Thymus (tissue), 14 donors: ENCODE measurements at places on chromosomes 16 and 17. TPM values are rescaled to one million over a fixed set of nuclear protein-coding genes. Genes with fewer than 3 reads are reported as not detected.
A peak's percentile ranks its signal among the peaks of the same experiment; 100 is the strongest.

Gene RAP1GAP2
- total RNA-seq, result 3.8 TPM

Gene AIPL1
- total RNA-seq, result 0.05 TPM

Gene PIEZO1
- total RNA-seq, result 25.2 TPM

GRCh38 chr16:56525236-56525635 is 5.4 kb upstream of the BBS2 start:
- H3K27ac ChIP-seq, result no peak overlapping the region
- peaks cover under 1% of the 10 kb centered on the region for H3K4me1 ChIP-seq
- no peak overlapping the region for H3K4me3 ChIP-seq
- H3K27me3 ChIP-seq, result no peaks in the 10 kb centered on the region
- no peaks in the 10 kb centered on the region for H3K36me3 ChIP-seq

- peak; percentile 54 for DNase-seq
Observed at GRCh38 chr16:27174007-27174406, 29.3 kb upstream of the KDM8 start.

DNA sequence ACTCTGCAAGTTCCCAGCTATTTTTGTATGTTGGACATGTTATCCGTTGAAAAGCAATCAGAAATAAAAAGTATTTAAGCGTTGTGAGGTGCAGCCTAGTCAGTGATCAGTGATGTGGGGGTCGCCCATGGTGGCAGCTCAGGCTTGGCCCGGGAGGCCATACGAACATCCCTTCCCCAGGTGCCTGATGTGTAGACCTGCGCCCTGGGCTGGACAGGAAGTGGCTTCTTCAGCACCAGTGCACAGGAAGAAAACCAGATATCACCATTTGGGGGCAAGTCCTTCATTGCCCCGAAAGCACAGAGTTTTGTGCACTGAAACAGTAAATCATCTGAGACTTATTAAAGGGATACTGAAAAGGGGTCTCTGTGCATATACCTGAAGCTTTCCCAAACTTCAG is 98.9 kb downstream of the SOCS1 start:
- no peaks in the 10 kb centered on the region for H3K36me3 ChIP-seq
- H3K4me1 ChIP-seq, result peaks cover 22% of the 10 kb centered on the region
- no peak overlapping the region for H3K27ac ChIP-seq
- H3K4me3 ChIP-seq, result no peak overlapping the region

GRCh38 chr16:8907096-8907495 is 24.9 kb downstream of the LITAFD start:
- peaks cover 88% of the 10 kb centered on the region for H3K36me3 ChIP-seq
- no peaks in the 10 kb centered on the region for H3K27me3 ChIP-seq
- H3K27ac ChIP-seq, result no peak overlapping the region

- no peak for DNase-seq
- no peak overlapping the region for H3K4me3 ChIP-seq
- H3K4me1 ChIP-seq, result peaks cover 22% of the 10 kb centered on the region
- H3K27ac ChIP-seq, result no peak overlapping the region
- H3K27me3 ChIP-seq, result no peaks in the 10 kb centered on the region
- no peaks in the 10 kb centered on the region for H3K36me3 ChIP-seq
Observed at GRCh38 chr16:74607962-74608356, 1.0 kb upstream of the GLG1 start.

DNA sequence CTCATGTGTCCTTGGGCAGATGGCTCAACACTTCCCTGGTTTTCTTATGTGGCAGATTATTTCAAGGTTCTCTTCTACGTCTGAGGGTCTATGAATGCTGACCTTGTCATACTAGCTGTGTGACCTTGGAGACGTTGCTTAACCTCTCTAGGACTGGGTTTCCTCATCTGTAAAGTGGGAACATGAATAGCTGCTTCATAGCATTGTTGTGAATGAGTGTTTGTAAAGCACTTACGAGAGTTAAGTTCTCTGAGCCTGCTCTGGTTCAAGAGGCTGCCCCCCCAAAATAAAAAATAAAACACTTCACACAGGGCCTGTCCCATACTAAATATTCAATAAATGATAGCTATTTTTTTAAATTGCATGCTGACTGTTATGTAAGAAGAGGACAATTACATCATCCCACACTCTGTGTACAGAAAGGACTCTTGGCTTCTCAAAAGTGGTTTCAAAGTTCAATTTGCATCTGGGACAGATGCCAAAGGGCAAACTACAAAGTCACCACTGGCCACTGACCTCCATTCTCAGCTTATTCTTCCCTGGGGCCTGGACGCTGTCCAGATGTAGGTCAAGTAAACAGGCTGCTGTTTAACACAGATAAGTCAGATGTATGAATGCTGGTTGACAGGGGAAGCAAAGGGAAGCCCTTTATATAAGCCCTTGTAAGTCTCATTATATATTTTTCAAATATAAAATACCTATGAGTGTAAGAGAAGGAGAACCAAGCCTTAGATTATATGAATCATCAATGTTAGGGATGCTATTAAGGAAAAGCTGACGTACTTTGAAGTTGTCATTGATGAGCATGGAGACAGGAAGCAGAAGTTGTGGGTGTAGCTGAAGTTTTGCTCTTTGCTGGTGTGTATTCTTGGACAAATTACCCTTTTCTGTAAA is 15.4 kb upstream of the NDEL1 start:
- no peaks in the 10 kb centered on the region for H3K36me3 ChIP-seq
- H3K4me3 ChIP-seq, result no peak overlapping the region
- no peak for DNase-seq
- H3K27ac ChIP-seq, result peak overlapping the region; percentile 17

- no peaks in the 10 kb centered on the region for H3K36me3 ChIP-seq
- peaks cover 4% of the 10 kb centered on the region for H3K4me1 ChIP-seq
- no peak overlapping the region for H3K4me3 ChIP-seq
- no peaks in the 10 kb centered on the region for H3K27me3 ChIP-seq
Observed at GRCh38 chr17:50513495-50513894, 5.3 kb downstream of the MYCBPAP start.

- DNase-seq, result no peak
- H3K27ac ChIP-seq, result no peak overlapping the region
- peaks cover 16% of the 10 kb centered on the region for H3K27me3 ChIP-seq
- no peaks in the 10 kb centered on the region for H3K36me3 ChIP-seq
- H3K4me1 ChIP-seq, result peaks cover 5% of the 10 kb centered on the region
- H3K4me3 ChIP-seq, result no peak overlapping the region
Observed at GRCh38 chr17:76887802-76888201, 19.6 kb downstream of the MGAT5B start.
